ENCODE measurements at places on chromosomes 7 and 10.

DNA sequence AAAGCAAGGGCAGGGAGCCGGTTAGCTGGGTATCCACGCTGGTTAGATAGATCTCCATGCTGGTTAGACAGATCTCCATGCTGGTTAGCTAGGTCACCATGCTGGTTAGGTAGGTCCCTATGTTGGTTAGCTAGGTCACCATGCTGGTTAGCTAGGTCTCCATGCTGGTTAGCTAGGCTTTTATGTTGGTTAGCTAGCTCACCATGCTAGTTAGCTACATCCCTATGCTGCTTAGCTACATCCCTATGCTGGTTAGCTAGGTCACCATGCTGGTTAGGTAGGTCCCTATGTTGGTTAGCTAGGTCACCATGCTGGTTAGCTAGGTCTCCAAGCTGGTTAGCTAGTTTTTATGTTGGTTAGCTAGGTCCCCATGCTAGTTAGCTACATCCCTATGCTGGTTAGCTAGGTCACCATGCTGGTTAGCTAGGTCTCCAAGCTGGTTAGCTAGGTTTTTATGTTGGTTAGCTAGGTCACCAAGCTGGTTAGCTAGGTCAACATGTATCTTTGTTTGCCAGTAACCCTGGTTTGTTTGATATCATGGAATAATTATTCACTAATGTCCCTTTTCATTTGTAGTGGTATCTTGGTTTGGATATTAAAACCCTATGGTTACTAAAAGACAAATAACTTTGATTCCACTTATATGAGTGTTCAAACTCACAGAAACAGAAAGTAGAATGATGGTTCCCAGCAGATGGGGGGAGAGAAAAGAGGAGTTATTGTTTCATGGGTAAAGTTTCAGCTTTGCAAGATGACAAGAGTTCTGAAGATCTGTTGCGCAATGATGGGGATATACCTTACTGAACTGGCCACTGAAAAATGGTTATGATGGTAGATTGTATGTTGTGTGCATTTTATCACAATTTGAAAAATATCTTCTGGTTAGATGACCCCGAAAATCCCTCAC lies 136.2 kb downstream of the PRPF18 start:
- no peak for DNase-seq

DNA sequence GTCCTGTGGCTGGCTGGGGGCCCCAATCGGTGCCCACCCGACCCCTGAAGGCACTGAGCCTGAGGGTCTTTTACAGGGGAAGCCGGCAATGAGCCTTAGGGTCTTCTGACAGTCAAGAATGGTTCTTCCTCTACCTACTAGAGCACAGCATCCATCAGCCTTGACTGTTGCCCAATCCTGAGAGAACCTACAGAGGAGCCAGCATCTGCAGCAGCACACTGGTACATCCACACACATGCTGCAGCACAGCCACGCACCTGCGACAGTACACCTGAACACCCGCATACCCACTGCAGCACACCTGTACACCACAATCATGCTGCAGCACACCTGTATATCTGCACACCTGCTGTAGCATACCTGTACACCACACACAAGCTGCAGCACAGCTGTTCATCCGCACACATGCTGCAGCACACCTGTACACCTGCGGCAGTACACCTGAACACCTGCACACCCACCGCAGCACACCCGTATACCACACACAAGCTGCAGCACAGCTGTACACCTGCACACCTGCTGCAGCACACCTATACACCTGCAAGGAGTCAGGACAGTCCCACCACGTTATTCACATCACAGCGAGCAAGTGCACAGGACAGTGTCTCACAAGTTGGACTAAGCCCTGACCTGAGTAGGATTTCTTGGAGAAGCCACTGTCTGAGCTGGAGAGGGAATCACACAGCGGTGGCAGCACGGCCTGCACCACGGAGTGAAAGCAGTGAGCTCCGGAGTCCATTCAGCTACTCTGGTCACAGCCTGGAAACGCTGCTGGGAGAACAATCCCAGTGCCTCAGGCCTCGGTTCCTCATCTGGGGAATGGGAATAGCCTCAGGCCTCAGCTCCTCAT lies 56.4 kb downstream of the VIPR2 start:
- DNase-seq = no peak

DNA sequence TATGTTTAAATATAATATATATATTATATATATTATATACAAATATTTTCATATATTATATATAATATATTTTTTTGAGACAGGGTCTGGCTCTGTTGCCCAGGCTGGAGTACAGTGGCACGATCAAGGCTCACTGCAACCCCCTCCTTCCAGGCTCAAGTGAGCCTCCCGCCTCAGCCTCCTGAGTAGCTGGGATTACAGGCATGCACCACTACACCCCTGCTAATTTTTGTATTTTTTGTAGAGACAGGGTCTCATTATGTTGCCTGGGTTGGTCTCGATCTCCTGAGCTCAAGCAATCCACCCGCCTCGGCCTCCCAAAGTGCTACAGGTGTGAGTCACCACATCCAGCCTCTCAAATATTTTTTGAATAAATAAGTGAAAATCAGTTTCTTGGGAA lies 215.5 kb downstream of the GATA3 start:
- DNase-seq = no peak

DNA sequence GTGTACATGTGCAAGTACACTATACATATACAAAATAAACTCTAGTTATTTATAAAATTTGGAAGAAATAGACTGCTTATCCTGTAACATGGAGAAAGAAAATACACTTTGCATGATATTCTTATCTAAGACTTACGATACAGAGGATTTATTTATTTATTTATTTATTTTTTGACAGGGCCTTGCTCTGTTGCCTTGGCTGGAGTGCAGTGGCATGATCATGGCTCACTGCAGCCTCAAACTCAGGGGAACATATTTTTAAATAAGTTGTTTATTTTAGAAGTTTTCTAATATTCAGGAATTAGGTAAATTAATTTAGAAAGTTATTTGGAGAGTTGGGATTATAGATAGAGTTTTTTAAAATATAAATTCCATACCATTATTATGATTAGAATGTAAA lies 116.7 kb downstream of the GPR85 start:
- no peak for DNase-seq

DNA sequence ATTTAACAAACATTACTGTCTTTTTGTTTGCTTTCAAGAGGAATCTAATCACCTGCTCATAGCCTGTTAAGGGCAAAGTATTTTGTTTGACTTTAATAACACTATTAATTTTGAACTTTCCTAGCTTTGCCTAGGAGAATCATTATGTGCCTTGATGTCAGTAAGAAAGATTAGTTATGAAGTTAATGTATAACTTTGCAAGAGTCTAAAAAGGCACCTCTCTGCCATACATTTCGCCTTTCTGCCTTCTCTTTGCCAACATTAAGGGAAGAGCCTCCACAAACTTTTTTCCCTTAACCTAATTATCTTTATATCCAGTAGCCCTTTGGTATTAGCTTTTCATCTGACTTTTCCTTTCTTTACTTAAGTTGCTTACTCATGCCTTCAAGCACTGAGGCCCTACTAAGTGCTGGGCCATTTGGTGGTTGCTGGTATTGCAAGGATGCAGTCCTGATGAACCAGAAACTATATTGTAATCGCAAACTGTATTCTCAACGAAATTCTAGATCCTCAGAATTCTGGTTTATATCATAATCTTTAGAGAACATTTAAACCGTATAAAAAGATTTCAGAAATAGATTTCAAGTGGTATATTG lies 108.5 kb downstream of the SND1 start:
- DNase-seq = no peak

- DNase-seq = no peak
These were observed 265.4 kb downstream of the CSTF2T start for GRCh38 chr10:51433949-51434475.

DNA sequence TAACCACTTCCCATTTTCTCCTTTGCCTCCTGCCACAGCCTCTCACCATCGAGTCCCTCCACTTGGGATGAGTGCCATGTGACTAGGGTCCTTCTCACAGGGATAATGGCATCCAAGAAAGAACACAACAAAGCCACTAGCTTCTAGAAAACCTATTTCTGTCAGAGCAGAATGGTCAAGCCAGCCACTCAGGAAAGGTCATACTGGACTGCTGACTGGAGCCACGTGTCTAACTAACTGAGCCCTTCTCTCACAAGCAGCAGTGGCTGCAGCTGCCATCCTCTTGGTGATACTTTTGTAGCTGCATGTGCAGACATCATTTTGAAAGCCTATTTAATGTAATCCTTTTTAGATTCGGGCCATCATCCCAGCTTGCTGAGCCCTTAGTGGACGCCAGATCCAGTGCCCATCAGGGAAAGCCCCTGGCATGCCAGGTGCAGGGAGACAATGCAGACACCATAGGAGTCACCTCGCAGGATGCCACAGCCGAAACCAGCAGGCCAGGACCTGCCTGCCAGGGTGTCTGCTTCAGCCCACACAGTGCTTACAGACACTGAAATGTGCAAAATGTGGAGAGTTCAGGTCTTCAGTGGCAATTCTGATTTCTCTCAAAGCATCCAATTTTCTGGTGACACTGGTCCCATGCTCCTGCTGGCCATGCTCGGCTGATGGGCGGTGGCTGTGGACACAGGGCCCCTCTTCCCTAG lies 98.3 kb upstream of the DDC start:
- no peak for DNase-seq

GRCh38 chr10:111516144-111516543 lies 439.3 kb downstream of the ADRA2A start:
- no peak for DNase-seq

DNA sequence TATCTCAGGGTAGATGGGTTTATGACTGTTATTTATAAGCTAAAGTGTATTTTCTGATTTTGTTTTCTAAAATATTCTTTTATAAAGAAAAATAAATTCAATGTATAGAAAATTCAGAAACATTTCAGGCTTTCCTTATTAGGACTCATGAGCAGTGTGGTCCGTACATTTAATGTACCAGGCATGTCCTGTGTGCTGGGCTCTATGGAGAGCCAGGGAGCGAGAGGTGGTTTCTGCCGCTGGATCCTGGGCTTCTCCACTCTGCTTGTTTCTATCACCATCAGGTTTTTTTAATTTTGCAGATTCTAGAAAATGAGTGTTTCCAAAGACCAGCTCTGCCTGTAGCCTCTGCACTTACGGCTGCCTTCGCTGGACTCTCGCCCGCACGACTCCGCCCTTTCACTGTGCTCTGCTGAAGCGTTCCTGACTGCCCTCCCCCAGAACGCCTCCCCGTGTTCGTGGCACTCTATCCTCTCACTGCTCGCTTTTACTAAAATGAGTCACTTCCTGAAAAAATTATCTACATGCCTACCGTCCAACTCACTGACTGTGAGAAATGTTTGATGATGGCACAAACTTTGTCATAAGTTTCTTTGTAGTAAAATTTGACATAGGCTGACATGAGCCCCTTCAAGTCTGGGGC lies 188.5 kb downstream of the ZMYND11 start:
- DNase-seq = peak; percentile 24

- DNase-seq = no peak
These were observed 110.3 kb downstream of the GAD2 start for GRCh38 chr10:26326851-26327250.

GRCh38 chr7:25762511-25763462 lies 389.2 kb upstream of the NFE2L3 start:
- DNase-seq = no peak

GRCh38 chr10:35442592-35442991 lies 106.3 kb downstream of the CCNY start:
- no peak for DNase-seq

DNA sequence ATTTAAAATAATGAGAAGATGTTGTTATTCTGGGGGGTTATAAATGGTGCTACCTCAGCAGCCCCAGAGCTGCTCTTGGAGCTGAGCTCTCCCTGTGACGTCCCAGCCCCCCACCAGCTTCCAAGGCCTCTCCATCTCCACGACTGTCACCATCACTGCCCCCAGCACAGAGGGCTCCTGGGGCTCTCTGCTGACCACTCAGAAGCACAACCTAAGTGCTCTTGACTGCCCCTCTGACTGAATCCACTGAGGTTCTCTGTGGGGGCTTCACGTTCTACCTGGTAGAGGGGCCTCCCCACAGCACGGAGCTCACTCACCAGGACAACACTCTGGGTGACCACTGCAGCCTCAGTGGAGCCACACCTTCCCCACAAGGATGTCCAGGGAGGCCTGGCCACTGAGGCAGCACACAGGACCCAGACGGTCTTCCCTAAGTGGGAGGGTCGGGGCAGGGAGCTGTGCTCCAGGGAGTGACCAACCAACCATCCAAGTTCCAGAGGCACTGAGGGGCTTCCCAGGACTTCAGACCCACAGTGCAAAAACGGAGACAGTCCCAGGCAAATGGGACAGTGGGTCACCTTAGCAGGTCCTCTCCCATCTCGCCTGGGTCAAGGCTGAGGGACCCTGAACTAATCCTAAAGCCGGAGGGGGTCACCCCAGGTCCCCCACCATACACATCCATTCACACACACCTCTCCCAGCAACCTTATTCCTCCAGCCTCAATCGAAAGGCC lies 121.0 kb upstream of the PPP2R2D start:
- no peak for DNase-seq

GRCh38 chr10:77675347-77675746 lies 37.7 kb upstream of the KCNMA1 start:
- DNase-seq = no peak

DNA sequence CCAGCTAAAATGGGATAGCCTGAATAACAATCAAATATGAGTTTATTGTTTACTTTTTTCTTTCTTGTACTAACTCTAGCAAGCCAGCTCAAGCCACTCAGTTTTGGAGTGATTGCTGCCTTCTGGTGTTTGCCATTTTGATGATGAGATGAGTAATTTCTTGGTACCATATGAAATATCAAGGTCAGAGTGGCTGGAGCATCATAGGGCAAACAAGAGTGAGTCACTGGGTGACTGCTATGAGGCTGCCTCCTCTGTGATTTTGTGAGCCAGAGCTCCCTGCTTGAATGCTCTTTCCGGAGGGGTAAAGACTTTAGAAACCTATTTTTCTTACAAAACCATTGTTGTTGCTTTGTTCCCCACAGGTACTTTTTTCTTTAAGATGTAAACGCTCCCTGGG lies 295.6 kb downstream of the PRKG1 start:
- DNase-seq = no peak

DNA sequence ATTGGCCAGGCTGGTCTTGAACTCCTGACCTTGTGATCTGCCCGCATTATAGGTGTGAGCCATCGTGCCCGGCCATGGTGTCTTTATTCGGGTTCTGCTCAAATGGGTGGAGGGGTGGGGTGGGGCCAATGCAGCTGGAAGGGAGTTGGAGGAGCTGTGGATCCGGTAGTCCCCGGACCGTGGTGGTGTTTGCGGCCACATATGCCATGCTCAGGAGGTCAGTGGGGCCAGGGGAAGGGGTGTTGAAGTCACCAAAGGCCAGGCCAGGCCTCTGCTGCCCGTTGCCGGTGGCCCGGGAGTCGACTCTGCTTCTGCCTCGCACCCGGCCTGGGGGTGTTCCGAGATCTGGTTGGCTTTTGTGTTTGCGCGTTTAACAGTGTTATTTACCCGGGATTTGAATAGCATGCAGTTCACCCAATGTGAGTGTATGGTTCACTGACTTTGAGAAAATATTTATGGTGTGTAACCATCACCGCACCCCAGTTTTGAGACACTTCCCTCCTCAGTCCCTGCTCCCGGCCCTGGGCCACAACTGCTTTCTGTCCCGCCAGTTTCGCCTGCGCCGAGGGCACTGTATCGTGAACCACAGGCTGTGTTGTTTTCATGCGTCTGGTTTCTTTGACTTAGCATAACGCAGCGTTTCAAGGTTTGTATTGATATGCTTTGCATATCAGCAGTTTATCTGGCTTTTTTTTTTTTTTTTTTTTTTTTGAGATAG lies 10.7 kb downstream of the INPP5A start:
- no peak for DNase-seq

GRCh38 chr10:115606086-115606485 lies 512.9 kb downstream of the ATRNL1 start:
- no peak for DNase-seq

Data from stimulated activated CD4-positive, alpha-beta T cell treated with anti-CD3 and anti-CD28 coated beads, Interleukin-1b, Interleukin-23, amount 100 ng/mL, for 4 hours (primary cell).